ENCODE measurements at places on chromosomes 2 and 18. TPM values are rescaled to one million over a fixed set of nuclear protein-coding genes. Genes with fewer than 3 reads are reported as not detected.
A peak's percentile ranks its signal among the peaks of the same experiment; 100 is the strongest.

DNA sequence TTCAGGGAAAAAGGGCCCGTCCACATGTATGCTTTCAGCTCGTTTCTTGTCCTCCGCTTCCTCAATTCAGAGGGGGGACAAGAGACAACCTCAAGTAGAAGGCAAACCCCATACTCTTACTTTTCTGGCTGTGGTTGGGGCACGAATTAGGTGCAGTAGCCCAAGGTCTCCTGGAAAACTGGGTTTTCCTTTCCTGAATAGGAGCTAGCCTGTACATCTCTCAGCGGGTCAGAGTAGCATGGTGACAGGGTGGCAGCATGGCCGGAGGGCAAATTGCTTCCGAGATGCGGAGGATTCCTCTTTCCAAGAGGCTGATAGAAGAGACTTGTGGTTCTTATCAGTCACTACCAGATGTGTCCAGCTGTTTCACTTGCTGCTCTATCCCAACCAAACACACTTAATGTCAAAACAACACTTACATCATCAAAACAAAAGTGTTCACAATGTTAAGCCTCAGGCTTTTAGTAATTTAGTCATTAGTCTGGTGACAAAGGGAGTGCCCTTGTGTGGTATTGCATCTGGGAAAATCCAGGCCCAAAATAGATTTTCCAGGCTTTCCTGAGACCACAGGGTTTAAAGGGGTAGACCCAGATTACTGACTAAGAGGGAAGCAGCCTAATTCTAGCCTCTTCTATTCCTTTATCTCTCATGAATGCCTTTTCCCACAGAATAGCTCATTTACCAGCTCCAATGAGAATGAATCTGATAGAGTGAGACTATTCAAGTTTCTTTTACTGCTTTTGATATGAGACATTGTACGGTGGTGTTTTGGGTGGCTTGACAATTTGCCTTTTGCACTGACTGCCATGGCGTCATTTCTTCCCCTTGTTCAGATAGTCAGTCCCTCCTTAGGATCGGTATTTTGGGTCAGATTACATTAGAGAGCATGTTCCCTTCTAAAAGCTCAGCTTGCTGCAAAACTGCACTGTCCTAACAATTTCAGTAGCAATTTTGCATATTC is 162.0 kb downstream of the LTBP1 start:
- peaks cover 4% of the 10 kb centered on the region for H3K4me1 ChIP-seq
- no peak for DNase-seq
- no peak overlapping the region for H3K4me3 ChIP-seq
- no peaks in the 10 kb centered on the region for H3K27me3 ChIP-seq
- no peak overlapping the region for H3K27ac ChIP-seq

DNA sequence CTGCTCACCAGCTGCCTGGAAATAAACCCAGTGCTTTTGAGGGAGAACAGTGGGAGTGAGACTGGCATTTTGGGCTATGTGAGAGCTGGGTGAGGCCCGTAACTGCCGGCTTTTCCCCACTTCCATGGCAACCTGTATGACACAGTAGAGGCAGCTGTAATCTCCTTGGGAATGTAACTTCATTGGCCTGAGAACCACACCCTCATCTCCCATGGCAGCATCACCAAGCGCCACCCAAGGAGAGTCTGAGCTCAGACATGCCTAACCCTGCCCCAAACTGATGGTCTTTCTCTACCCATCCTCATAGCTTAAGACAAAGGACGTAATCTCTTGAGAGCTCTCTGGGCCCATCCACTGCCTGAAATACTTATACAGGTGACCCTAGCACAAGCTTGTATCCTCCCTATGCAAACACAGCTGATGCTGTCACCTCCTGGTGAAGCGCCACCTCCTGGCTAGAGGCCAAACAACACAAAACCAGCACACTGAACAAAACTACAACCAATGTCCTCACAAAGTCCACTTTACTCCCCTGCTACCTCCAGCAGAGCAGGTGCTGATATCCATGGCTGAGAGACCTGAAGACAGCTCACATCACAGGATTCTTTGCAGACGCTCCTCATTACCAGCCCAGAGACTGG is 763.4 kb upstream of the NRXN1 start:
- no peak overlapping the region for H3K27ac ChIP-seq
- H3K27me3 ChIP-seq, result no peaks in the 10 kb centered on the region
- H3K4me3 ChIP-seq, result no peak overlapping the region

DNA sequence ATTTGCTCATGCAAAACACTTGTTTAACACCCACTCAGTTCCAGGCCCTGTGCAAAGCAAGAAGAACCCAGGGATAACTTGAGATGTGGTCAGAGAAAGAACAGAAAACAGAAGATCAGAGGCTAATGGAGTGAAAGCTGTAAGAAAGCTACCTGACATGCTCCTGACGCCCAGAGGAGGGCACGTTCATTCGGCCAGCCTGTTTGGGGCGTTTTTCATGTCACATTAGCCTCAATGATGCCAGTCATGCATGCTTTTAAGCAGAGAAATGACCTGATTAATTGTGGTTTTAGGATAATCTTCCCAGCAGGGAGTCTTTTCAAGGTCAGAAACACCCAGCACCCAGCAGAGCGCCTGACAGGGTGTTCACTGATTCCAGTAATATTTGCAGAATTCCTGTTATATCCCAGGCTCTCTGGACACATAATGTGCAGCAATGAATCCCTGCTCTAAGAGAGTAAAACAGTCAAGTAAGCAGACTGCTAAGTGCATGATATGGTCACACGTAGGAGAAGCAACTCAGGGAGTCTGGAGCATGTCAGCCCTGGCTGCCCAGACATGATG is 320.0 kb downstream of the LRATD1 start:
- no peaks in the 10 kb centered on the region for H3K36me3 ChIP-seq
- no peaks in the 10 kb centered on the region for H3K27me3 ChIP-seq
- no peak for DNase-seq
- no peak overlapping the region for H3K4me3 ChIP-seq
- H3K27ac ChIP-seq, result no peak overlapping the region
- H3K4me1 ChIP-seq, result no peaks in the 10 kb centered on the region

GRCh38 chr2:217004656-217005055 is 144.8 kb upstream of the TNP1 start:
- H3K4me3 ChIP-seq, result no peak overlapping the region
- no peak for DNase-seq
- H3K36me3 ChIP-seq, result no peaks in the 10 kb centered on the region
- no peaks in the 10 kb centered on the region for H3K4me1 ChIP-seq

DNA sequence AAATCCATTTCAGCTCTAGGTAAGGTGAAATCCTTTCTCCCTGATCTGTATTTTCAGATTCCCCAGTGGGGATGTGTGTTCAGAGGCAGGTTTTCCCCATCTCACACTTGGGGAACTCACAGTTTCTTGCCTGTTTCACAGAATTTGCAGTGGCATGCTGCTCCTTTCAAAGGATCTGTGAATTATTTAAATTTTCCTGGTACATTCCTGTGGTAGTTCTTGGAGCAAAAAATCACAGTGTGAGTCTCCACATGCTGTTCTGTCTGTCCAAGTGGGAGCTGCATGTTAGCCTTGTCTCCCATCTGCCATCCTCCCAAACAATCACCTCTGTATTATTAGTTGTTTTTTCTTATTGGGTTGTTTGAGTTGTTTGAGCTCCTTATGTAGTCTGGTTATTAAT is 372.9 kb downstream of the ARL6IP6 start:
- no peak overlapping the region for H3K27ac ChIP-seq
- H3K36me3 ChIP-seq, result no peaks in the 10 kb centered on the region
- no peaks in the 10 kb centered on the region for H3K27me3 ChIP-seq

GRCh38 chr2:162327134-162327769 is 8.8 kb upstream of the IFIH1 start:
- no peak for DNase-seq
- no peak overlapping the region for H3K27ac ChIP-seq
- no peaks in the 10 kb centered on the region for H3K4me1 ChIP-seq
- H3K36me3 ChIP-seq, result no peaks in the 10 kb centered on the region

- no peaks in the 10 kb centered on the region for H3K36me3 ChIP-seq
- no peak for DNase-seq
- H3K4me1 ChIP-seq, result no peaks in the 10 kb centered on the region
- H3K27ac ChIP-seq, result no peak overlapping the region
Measured at GRCh38 chr2:65604246-65604645, 171.8 kb upstream of the SPRED2 start.

DNA sequence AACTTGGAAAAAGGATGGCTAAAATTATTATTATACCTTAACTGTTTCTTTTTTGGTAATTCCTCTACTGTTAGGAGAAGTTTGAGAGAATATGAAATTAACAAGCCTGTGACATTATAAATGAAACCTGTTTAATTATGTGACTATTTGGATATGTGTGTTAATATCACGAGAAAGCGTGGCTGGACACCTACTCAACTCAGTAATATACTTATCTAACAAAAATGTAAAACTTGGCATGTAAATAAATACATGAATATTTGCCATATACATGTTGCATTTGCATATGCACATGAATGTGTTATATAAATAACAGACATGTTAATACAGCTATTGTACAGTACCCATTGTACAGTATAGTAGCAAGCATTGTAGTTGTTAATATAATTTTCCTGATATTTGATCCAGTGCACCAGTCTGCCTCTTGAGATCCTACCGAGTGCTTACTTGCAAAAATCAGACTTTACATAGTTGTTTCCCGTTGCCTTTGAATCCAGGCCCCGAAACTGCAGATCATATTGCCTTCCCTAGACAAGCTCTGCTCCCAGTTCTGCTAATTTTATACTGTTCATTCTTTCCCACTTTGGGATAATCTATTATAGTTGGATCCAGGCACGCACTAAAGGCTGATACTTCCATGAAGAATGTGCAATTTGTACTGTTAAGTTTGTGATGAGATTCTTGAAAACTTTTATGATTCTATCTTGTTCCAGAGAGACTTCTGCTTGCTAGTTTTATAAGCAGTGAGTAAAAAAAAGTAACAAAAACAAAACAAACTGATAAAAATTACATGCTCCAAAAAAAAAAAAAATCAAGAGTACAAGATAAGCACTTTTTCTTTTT is 395.6 kb downstream of the ARHGAP15 start:
- no peaks in the 10 kb centered on the region for H3K27me3 ChIP-seq
- no peak overlapping the region for H3K27ac ChIP-seq
- no peaks in the 10 kb centered on the region for H3K36me3 ChIP-seq
- H3K4me1 ChIP-seq, result peaks cover 6% of the 10 kb centered on the region
- no peak for DNase-seq

DNA sequence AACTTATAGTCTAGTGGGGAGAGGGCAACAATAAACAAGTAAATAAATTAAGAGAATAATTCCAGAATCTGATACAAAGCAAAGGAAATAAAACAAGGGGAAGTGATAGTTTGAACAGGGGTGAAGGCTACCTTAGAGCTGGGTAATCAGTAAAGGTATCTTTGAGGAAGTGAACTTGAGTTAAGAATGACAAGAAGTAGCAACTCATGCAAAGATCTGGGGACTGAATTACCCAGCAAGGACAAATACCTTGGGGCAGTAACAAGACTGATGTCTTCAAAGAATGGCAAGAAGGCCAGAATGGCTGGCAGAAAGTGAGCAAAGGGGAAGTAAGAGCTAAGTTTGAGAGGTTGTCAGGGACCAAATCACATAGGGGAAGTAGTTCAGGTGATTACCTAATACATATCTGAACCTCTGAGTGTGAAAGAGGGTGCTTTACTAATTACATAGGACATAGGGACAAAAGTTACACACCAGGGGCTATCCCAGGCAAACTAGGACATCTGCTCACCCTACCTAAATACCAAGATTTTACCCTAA is 244.6 kb upstream of the HNRNPA3 start:
- no peaks in the 10 kb centered on the region for H3K27me3 ChIP-seq
- no peaks in the 10 kb centered on the region for H3K36me3 ChIP-seq
- H3K27ac ChIP-seq, result no peak overlapping the region
- H3K4me1 ChIP-seq, result no peaks in the 10 kb centered on the region
- H3K4me3 ChIP-seq, result no peak overlapping the region

DNA sequence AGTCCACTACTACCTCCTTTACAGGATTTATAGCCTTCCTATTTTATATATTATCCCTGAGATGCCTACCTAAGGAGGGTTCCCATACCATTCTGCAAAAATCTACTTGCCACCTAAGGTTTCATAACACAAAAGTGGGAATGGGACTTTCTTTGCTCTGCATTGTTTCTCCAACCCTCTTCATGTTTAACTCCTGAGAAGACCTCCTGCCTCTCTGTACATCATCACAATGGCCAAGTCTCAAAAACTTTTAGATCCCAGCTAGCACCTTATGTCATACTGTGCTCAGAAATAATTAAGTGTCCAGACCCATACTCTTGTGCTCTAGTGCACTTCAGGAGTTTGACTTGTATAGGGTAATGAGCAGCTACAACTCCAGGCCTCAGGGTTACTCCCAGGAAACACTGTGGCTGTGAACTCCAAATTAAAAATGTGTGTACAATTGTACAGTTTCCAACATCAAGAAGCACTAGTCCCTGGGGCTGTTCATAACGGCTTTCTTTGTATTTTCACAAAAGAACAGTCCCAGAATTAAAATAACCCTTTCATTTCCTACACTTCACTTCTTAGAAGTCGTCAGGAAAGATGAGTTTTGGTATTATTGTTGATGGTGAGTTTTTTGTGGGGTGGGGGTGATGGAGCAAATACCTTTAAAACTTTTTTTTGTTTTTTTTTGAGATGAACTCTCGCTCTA is 39.4 kb downstream of the METAP1D start:
- no peak overlapping the region for H3K27ac ChIP-seq
- no peak overlapping the region for H3K4me3 ChIP-seq

- no peak overlapping the region for H3K4me3 ChIP-seq
- DNase-seq, result no peak
- H3K36me3 ChIP-seq, result no peaks in the 10 kb centered on the region
- H3K27ac ChIP-seq, result no peak overlapping the region
Measured at GRCh38 chr18:23832911-23833310, 143.7 kb downstream of the LAMA3 start.

- H3K4me3 ChIP-seq, result no peak overlapping the region
- no peak overlapping the region for H3K27ac ChIP-seq
- no peaks in the 10 kb centered on the region for H3K4me1 ChIP-seq
- no peaks in the 10 kb centered on the region for H3K27me3 ChIP-seq
- H3K36me3 ChIP-seq, result no peaks in the 10 kb centered on the region
Measured at GRCh38 chr18:2096551-2096950, 474.8 kb downstream of the METTL4 start.

- DNase-seq, result peak; percentile 18
- no peak overlapping the region for H3K4me3 ChIP-seq
- H3K27me3 ChIP-seq, result peaks cover 27% of the 10 kb centered on the region
- H3K27ac ChIP-seq, result no peak overlapping the region
- no peaks in the 10 kb centered on the region for H3K36me3 ChIP-seq
Measured at GRCh38 chr2:120871016-120871635, 135.5 kb downstream of the GLI2 start.

DNA sequence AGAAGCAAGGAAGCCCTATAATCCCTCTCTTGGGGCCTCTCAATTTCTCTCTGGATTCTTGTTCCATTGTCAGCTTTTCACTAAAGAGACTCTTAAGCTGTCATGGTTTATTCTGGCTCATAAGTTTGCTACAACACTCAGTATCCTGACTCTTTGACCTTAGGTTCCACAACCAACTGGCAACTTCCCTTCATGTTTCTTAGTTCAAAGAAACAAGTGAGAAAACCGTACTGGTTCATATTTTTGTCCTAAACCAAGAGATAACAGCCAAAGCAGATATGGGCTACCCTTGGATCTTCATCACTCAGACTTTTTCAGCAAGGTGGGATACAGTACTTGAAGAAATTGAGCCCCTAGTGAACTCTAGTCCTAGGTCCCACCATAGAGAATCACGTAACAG is 109.9 kb upstream of the CRIM1 start:
- no peaks in the 10 kb centered on the region for H3K36me3 ChIP-seq
- no peak overlapping the region for H3K27ac ChIP-seq
- DNase-seq, result no peak
- H3K4me1 ChIP-seq, result peaks cover 6% of the 10 kb centered on the region

The PROKR1 gene
- total RNA-seq, result not detected

The AGXT gene
- not detected for total RNA-seq

The SGPP2 gene
- 23.9 TPM for total RNA-seq

The CRYBA2 gene
- total RNA-seq, result not detected

The FRZB gene
- total RNA-seq, result 2.9 TPM

The ACADL gene
- total RNA-seq, result 45.4 TPM
